Left lung (tissue), 14 donors: ENCODE measurements at places on chromosomes 6 and 20. TPM values are rescaled to one million over a fixed set of nuclear protein-coding genes. Genes with fewer than 3 reads are reported as not detected.
A peak's percentile ranks its signal among the peaks of the same experiment; 100 is the strongest.

- no peak for DNase-seq
These were observed 23.9 kb downstream of the GNAS start for GRCh38 chr20:58876437-58876836.

GRCh38 chr6:106167096-106167814, 81.1 kb downstream of the PRDM1 start:
- no peak for DNase-seq

DNA sequence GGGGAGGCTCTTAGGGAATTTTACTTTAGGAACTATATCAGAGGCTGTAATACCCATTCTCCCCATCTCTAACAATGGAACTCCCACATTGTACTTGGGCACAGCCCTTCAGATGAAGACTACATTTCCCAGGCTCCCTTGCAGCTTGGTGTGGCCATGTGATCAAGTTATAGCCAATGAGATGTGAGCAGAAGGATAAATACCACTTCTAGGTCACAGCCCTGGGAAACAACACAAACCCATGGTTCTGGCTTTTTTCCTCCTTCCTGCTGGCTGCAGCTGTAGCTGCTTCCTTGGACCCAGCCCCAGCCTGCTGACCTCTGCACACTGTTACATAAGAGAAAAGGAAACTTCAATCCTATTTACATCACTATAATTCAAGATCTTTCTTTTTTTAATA, 445.9 kb upstream of the JARID2 start:
- DNase-seq, result peak; percentile 88

DNA sequence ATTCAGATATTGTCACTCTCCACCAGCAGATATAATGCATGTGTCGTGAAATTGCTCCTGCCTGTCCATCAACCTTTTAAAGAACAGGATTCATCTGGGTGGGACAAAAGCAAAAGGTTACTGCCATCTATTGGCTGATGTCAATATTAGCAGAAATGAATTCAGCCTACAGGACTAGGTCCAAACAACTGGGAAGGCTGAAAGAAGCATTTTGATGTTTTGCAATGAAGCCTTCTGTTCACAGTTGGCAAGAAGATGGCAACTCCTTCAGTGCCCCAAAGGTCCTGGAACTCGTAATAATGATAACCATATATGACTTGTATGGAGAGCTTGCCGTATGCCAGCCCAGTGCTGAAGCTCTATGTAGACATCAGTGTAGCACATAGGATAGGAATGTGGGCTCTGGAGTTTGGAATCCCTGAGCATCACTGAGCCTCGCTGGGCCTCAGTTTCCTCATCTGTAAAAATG, 7.5 kb downstream of the BCAS1 start:
- DNase-seq, result no peak

DNA sequence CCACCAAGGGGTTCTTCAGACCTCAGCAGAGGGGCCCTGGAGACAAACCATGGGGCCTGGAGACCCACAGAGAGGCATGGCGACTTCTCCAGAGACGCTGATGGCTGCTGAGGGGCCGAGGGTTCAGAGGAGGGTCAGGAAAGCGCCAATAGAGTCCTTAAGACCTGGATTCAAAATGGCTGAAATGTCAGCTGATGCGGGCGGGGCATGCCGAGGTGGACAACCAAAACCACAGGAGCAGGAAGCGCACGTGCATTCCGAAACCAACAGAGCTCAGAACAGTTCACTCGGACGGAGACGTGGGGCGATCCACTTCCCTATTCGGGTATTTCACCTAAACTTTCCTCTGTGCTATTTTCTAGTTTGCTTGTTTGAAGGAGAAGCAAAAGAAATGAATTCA, 99.9 kb upstream of the RIN2 start:
- DNase-seq, result no peak

The NR2E1 gene
- 0.06 TPM for polyA plus RNA-seq

DNA sequence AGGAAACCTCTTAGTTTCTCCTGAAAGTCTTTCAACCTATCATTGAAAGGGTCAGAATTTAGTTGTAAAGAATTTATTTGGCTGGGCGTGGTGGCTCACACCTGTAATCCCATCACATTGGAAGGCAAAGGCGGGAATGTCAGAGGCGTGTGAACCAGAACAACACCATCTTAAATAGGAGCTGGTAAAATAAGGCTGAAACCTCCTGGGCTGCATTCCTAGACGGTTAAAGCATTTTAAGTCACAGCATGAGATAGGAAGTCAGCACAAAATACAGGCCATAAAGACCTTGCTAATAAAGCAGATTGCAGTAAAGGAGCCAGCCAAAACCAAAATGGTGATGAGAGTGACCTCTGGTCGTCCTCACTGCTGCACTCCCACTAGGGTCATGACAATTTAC, 29.6 kb downstream of the OR2B2 start:
- no peak for DNase-seq

The ADAM33 gene
- 7.5 TPM for polyA plus RNA-seq

The C6orf89 gene
- 46.5 TPM for polyA plus RNA-seq

The EBF4 gene
- polyA plus RNA-seq, result 46.6 TPM

DNA sequence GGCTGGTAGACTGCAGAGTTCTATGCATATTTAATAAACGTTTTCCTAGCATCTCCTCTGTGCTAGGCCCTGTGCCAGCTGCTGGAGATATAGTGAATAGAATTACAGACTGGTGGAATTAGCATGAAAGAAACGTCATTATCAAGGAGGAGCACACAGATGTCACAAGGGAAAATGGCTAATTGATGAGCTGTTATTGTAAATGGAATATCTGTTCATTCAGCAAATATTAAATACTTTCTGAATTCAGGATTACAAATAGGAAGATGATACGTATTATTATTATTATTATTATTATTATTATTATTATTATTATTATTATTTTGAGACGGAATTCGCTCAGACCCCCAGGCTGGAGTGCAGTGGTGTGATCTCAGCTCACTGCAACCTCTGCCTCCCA, 1.2 kb downstream of the AAR2 start:
- DNase-seq, result no peak

DNA sequence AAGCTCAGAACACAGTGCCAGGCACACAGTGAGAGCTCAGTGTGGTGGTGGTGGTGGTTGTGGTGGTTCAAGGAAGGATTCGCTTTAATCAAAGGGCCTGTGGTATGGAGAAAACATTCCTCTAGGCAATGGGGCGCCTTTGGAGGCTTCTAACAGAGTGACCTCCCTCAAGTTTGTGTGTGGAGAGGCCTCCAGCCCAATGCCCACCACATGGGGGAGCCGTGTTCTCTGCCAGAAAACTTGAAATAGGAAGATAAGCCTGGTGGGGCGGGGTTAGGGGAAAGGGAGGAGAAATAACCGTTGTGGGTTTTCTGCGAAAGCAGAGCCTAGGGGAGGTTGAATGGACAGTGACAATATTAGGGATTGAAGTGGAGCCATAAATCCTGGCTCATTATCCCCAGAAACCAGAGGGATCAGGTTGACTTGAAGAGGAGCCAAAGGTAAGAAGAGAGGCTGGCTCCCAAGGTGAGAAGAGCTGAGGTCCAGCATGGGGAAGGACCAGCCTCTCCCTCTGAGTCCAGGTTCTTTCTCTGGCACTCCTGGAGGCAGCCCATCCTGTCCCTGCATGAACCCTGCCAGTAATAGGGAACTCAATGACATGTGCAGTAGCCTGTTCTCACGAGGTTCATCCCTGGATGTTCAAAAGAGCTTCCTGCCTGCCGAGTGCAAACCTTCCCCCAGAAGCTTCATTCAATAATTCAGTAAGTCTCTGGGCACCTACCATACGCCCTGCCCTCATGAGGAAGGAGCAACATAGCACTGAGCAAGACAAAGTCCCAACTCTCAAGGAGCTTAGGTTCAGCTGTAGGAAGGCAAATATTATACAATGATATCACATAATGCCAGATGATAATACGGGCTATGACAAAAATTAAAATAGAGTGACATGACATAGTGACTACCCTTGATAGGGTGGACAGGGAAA, 51.4 kb downstream of the TGM2 start:
- no peak for DNase-seq

The MRAP2 gene
- polyA plus RNA-seq, result 10.9 TPM

DNA sequence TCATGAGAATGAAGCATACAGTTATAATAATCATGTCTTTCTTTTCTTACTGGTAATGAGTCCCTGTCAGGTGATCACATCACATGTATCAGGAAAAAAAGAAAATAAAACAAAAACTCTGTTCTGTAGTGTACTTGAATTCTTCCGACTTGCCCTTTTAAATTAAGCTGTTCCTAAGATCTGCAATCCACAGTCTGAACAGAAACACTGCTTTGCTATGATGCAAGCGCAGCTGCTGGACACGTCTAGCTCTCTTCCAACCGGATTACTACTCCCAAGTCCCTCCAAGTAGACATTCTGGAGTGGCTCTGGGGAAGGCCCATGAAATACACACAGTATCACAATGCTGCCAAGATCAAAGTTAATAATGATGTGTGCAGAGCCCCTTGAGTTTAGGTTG, 83.7 kb downstream of the FYN start:
- peak; percentile 71 for DNase-seq

DNA sequence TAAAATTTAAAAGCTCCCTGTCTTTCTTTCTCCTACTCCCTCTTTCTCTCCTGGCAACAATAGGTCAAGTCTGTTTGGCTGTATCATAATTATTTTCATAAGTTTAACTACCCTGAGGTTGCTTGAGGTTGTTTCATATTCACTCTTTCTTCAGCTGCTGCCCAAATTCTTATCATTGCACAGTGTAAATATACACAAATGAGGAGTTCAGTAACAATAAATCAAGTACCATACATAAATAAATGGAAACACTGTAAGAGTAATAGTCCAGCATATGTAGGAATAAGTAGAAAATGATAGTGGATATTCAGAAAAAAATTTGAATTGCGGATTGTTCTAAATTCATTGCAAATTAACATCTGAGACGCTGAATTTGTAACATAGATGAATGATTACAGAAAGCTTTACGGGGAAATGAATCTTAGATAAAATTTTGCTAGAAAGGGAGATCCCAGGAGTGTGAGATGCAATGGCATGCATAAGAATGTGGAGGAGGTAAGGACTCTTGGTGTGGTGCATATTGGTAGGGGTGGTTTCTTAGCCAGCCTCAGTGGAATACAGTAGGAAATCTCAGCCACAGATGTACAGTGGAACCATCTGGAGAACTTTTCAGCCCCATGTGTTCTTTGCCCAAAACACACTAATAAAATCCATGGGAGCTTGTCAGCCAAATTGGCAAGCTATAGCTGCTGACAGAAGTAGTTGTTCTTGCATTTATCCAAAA, 480.7 kb downstream of the HTR1B start:
- DNase-seq, result no peak

The TMEM74B gene
- 16.3 TPM for polyA plus RNA-seq

The NINL gene
- polyA plus RNA-seq, result 67.4 TPM

DNA sequence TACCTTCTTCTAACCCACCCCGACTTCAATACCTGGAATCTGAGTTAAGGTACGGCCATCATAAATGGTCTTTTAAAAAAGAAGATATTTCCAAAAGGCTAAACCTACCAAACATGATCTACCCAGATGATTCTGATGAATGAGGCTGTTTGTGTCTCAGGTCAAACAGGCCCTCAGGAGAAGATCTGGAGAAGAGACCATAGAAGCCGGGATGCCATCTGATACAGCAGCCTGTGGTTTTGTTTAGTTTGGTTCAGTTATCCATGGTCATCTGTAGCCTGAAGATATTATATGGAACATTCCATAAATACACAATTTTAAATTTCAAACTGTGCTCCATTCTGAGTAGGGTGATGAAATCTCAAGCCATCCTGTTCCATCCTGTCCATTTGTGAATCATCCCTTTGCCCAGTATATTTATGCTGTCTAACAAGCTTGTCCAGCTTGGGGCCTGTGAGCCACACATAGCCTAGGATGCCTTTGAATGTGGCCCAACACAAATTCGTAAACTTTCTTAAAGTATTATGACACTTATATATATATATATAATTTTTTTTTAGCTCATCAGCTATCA, 4.0 kb upstream of the CAP2 start:
- DNase-seq, result no peak

- no peak for DNase-seq
These were observed 424.7 kb downstream of the MMUT start for GRCh38 chr6:49038294-49038822.

- no peak for DNase-seq
These were observed 109.3 kb upstream of the EYA4 start for GRCh38 chr6:133131621-133132465.

The ENPP4 gene
- 12.6 TPM for polyA plus RNA-seq

- no peak for DNase-seq
These were observed 134.1 kb upstream of the CEP162 start for GRCh38 chr6:84361372-84362192.

DNA sequence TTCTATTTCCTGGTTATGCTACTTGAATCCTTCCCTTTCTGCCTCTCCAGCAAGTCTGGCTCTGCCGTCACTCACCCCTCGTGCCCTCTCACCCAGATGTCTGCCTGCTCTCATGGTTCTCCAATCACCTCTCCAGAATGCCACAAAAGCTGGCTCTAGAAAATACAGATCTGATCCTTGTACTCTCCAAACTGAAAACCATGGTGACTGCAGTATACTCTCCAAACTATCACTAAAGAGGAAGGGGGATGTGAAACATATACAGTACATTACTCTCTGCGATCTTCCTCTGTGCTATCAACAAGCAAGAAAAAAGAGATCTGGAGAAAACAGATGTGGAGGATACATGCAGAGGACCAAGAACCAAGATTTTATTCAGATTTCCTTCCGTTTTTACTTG, 91.1 kb downstream of the ATXN1 start:
- peak; percentile 28 for DNase-seq

DNA sequence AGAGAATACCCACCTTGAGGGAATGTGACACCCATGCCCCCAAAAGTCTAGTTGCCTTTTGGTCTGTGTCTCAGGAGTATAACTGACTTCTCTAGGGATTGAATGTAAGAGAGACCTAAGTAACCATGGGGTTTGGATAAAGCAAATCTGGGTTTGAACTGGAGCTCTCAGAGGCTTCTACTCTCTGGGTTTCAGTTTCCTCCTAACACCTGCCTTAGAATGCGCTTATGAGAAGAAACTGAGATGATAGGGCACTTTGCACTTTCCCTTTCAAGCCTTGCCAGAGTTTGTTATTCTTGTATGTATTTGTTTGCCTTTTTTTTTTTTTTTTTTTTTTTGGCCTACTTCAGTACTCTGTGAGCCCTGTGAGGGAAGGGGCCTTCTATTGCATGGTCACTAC, 19.4 kb downstream of the SDHAF4 start:
- no peak for DNase-seq

The BFSP1 gene
- polyA plus RNA-seq, result 4.1 TPM

The NRN1 gene
- polyA plus RNA-seq, result 9.6 TPM

The COL9A1 gene
- 1.1 TPM for polyA plus RNA-seq

GRCh38 chr6:140732155-140732554, 1357.7 kb upstream of the CITED2 start:
- DNase-seq, result no peak
